Activated T-helper 1 cell treated with Interleukin-2 at 50 U/mL for 16 hours (primary cell): ENCODE measurements at places on chromosomes 6 and 20.
A peak's percentile ranks its signal among the peaks of the same experiment; 100 is the strongest.

GRCh38 chr20:41693136-41693979, 75.2 kb upstream of the CHD6 start:
- peak; percentile 64 for DNase-seq

GRCh38 chr6:140677781-140678528, 1303.5 kb upstream of the CITED2 start:
- DNase-seq: no peak

DNA sequence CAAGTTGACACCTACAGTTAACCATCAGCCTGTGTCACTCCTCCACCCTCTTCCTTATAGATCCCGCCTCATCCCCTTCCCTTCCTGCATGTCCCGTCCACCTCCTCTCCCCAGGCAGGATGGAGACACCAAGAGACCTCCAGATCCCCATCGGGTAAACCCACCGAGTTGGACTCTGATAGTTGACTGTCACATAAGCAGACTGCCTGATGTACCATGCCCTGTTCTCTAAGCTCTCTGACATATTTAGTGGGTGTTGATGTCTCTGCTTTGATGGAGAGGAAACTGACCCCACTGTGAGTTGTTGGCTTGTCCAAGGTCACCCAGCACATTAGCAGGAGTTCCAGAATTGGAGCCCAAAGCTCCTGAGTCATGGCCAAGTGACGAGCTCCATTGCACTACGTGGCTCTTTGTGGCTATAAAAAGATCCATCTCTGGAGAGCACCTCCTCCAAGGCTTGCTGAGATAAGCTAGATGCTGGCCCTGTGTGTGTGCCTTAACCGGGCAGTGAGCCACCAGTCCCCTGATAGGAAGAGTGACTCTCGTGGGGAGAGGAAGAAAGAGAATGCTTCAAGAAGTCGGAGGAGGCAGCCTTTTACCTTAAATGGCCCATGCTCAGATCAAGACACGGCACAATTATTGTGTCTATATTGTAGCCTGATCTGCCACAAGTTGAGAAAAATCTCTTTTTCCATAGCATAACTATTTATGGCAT, 236.0 kb upstream of the ECI2 start:
- no peak for DNase-seq

- DNase-seq: no peak
These were observed 166.5 kb downstream of the SOBP start for GRCh38 chr6:107656401-107656800.

- DNase-seq: no peak
These were observed 437.8 kb upstream of the HSF2 start for GRCh38 chr6:121961619-121962125.

GRCh38 chr6:113481910-113482309, 375.2 kb upstream of the MARCKS start:
- DNase-seq: no peak

GRCh38 chr6:83735461-83735860, 26.6 kb upstream of the SNAP91 start:
- DNase-seq: no peak

DNA sequence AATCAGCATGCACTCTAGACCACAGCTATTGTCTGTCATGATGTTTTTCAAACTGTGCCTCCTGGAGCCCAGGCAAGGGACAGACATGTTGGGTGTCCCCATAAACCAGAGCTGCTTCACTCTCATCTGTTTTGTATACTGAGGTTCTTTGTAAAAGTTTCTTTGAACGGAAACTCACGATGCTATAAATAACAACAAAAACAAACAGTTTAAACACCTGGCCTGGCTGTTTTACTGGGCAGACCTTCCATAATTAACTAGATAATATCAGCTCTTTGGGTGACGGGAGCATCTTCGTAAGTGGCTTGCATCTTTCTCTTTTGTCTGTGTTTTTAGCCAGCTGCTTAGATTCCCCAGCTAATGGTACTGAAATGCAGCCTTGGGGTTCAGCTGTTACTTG, 190.3 kb downstream of the ZDHHC14 start:
- DNase-seq: no peak

- DNase-seq: no peak
These were observed 10.2 kb downstream of the DLL1 start for GRCh38 chr6:170280689-170281045.

DNA sequence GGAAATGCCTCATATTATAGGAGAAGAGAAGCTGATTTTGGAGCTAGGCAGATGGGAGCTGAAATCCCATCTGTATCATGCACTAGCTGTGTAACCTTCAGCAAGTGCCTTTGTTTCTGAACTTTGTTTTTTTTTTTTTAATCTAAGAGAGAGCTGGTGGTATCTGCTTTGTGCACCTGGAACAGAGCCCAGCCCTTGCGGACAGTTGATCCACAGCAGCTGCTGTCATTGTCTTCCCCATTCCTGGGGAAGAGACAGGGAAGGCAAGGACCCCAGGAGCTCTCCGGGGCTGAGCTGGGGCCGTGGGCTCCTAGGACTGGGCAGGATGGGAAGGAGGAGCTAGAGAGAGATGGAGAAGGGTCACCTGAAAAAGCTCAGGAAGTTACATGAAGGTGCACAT, 92.1 kb downstream of the SYNJ2 start:
- DNase-seq: no peak

DNA sequence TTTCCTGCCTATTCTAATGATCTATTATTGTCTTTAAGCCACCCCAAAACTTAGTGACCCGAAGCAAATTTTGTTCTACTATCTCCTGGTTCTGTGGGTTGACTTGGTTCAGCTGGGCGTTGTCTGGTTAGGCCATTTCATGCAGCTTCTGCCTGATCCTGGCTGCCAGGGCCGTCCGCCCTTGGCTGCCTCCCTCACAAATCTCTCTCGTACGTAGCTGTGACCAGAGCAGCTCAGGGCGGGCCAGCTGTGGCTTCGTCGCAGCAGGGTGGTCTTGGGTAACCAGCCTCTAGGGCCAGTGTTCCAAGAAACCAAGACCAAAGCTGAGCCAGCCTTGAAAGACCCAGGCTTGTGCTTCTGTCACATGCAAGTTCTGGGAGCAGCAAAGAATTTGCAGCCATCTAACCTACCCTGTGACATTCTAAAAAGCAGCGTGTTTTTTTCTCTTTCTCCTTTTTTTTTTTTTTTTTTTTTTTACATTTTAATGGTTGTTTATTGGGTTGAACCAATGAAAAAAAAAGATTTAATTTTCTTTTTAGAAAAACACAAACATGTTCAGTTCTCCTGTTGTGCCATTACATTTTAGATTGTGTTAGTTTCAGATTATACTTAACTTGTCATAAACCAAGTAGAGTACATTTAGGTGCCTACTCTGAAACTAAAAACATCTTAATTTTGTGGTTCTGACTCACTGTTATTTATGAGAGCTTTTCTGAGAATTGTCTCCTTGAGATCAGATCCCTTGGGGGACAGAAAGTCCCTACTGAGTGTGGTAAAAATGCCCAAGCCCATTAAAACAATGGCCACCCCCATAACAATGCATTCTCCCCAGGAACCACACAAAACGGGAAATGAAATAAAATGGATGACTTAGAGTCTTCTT, 83.9 kb downstream of the ZDHHC14 start:
- DNase-seq: no peak

- no peak for DNase-seq
These were observed 4.6 kb upstream of the NXT1 start for GRCh38 chr20:23346002-23346401.

DNA sequence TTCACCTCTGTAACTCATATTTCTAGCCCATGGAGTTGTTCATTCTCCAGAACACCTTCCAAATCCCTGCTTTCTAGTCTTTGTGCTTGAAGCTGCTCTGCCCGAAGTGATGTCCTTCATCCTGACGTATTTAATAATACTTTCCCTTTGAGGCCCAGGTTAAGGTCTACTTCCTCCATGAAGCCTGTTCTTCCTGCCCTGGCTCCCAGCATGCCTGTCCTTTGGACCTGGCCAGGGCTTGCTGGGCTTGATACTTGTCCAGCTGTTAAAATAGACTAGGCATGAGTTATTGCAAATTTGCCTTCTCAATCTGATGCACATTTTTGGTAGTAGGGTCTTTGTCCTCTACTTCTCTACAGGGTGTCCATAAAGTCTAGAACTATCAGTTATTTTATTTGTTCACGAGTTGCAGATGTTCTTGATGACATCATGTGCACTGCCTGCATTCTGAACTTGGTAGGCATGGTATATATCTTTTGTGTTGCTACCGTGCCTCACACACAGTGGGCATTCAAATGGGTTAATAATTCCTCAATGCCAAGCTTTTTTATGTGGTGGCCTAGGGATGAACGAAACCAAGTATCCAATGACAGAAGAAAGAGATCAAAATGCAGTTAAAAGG, 3.1 kb upstream of the MAP7 start:
- no peak for DNase-seq

- DNase-seq: no peak
These were observed 661.4 kb upstream of the HS3ST5 start for GRCh38 chr6:115004204-115004603.

- no peak for DNase-seq
These were observed 13.7 kb downstream of the RIPK1 start for GRCh38 chr6:3081960-3082359.

DNA sequence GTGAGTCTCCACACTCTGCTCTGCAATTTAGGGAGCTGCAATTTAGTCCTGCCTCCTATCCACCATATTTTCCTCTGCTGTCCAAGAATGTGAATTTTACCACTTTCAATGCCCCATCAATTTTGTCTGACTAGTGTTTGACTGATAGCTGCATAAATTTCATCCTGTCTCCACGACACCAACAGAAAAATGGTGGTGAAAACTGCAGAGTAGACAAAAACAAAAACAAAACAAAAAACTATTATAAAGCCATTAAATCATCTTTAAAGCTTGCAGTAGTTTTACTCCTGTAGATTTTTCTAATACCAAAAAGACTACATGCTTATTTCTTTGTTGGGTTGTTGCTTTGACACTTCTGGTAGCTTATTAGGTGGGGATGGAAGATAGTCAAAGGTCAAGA, 322.0 kb downstream of the PAX1 start:
- DNase-seq: no peak

- no peak for DNase-seq
These were observed 4.4 kb upstream of the RUNX2 start for GRCh38 chr6:45323656-45324224.

GRCh38 chr6:25698631-25699030, 46.6 kb downstream of the SCGN start:
- DNase-seq: no peak

DNA sequence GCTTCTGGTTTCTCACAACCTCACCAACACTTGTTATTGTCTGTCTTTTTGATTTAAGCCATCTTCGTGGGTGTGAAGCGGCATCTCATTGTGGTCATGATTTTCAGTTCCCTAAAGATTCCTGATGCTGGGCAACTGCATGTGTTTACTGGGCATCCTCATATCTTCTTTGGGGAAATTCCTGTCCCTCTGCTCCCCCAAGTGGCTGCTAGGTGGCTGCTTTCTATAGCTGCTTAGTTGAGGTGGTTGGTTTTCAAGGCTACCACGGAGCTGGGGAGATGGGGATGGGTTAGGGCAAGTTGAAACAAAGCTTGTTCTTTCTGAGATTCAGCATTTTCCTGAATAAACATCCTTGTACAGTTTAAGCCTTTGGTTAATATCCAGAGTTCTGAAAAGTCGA, 403.9 kb upstream of the SULF2 start:
- DNase-seq: no peak

DNA sequence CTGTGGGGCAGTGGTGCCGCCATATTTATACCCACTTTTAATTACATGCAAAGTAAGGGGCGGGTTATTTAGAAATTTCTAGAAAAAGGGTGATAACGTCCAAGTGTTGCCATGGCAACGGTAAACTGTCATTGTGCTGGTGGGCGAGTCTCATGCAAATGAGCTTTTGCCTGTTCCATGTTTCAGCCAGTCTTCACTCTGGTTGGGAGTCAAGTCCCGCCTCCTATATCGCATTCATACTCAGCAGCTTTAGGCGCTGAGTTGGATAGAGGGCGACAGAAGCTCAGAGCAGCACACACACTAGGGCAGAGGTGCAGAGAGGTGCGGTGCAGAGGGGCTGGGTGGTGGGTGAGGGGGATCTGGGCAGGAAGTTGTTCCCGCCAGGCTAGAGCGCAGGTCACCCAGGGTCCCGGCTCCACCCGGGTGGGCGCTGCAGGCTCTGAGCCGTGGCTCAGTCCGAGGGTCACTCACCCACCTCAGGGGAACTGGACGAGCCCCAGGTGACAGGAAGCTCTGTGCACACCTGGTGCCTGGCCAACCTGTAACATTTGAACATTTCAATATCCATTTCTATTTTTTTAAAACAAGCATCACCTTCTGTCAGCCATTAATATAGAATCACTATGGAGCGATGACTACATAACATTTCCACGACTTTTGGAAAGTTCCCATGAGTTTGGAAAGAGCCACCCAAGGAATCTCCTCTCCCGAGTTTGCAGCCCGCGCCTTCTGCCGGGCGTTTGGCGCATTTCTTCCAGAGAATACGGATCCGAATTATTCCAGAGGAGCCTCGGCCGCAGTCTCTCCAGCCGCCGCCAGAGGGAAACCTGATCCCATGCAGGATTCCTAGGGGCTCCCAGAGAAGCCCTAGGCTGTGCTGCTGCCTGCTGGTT, 89.1 kb upstream of the PHACTR3 start:
- DNase-seq: no peak

- no peak for DNase-seq
These were observed 101.5 kb downstream of the RNF144B start for GRCh38 chr6:18488526-18489270.

GRCh38 chr6:50899306-50899870, 80.7 kb downstream of the TFAP2B start:
- no peak for DNase-seq

DNA sequence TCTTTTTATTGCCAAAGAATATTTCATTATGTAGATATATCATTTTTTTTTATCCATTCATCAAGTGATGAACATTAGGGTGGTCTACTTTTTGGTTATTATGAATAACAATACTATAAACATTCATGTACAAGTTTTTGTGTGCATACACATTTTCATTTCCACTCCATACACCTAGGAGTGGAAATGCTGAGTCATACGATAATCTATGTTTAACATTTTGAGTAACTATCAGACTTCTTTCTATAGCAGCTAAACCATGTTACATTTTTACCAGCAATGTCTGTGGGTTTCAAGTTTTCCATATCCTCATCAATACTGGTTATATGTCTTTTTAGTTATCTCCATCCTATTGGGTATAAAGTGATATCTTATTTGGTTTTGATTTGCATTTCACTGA, 65.7 kb downstream of the PRSS35 start:
- no peak for DNase-seq

GRCh38 chr6:39932386-39932910, 1.8 kb downstream of the MOCS1 start:
- DNase-seq: no peak

- no peak for DNase-seq
These were observed 19.2 kb downstream of the C6orf62 start for GRCh38 chr6:24699521-24700359.

- no peak for DNase-seq
These were observed 18.5 kb downstream of the CITED2 start for GRCh38 chr6:139355777-139356445.

GRCh38 chr20:34968042-34968775, 12.5 kb downstream of the MYH7B start:
- no peak for DNase-seq
